Tongue (tissue), 3 donors: ENCODE measurements at places on chromosomes 16 and 17.

GRCh38 chr16:90040152-90041023 lies 21.1 kb upstream of the DBNDD1 start:
- no peak for DNase-seq

GRCh38 chr17:74861662-74862107 lies 2.0 kb upstream of the GRIN2C start:
- DNase-seq = no peak

GRCh38 chr17:46968224-46968834 lies 10.7 kb downstream of the RPRML start:
- DNase-seq = no peak

- no peak for DNase-seq
These were observed 86.5 kb downstream of the RPA1 start for GRCh38 chr17:1916316-1916715.

DNA sequence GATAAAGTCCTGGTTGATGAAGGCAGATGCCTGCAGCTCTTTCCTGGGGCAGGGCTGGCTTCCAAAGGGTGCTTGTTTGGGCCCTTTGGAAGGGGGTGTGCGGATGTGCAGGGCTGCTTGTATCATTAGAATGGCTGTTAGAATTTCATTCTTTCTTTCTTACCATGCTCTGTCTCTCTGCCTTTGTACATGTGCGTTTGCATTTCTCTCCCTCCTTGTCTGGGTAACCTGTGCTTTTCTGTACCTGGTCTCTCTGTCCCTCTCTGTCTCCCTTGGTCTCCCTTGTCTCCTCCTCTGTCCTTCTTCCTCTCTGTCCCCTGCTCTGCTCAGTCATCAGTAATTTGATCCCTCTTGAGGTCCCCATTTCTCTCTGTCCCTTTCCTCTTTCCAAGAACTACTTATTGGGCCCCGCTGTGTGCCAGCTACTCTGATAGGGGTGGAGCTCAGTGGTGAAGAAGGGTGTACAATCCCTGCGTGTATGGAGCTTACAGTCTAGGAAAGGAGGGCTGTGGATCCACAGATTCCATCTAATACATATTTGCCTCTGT lies 69.3 kb downstream of the PLCG2 start:
- DNase-seq = no peak

GRCh38 chr16:50441486-50442157 lies 72.8 kb upstream of the BRD7 start:
- no peak for DNase-seq

DNA sequence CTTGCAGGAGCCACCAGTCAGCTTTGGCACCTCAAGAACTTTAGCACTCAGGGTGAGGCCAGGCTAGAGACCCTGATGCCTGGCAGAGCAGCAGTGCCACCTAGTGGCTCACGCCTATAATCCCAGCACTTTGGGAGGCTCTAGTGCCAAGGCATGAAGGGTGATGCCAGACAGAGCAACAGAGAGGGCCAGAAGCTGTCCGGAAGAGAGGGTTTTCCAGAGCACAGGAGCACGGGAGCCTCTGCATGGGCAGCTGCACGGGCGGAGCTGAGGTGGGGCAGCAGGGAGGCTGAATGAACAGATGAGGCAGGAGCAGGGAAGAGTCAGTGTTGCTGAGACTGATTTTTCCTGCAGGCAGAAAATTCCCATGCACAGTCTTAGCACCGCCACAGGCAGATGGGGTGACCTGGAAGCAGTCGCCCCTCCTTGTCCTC lies 38.9 kb downstream of the MYH3 start:
- DNase-seq = peak; percentile 93

- DNase-seq = no peak
These were observed 8.2 kb downstream of the MTSS2 start for GRCh38 chr16:70677499-70678120.

GRCh38 chr16:50651835-50652438 lies 29.2 kb downstream of the SNX20 start:
- no peak for DNase-seq

DNA sequence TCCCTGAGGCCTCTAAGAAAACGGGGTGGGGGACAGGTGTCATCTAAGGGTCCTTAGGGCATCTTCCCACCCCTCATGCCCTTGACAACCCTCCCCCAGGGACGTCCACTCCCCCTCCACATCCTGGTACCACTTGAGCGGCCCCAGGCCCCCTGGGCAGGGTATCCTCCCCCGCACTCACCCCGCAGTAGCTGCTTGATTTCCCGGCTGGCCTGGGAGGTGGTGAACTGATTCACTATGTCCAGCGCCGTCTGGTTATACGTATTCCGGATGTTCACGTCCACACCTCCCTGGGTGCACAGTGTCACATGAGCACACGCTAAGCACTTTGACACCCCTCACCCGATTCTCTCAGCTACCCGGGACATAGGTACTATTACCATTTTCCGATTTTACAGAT lies 9.7 kb downstream of the CASKIN2 start:
- DNase-seq = no peak

GRCh38 chr16:4019371-4019791 lies 96.9 kb downstream of the ADCY9 start:
- DNase-seq = peak; percentile 55

GRCh38 chr17:41003926-41004325 lies 4.2 kb upstream of the KRTAP3-2 start:
- DNase-seq = no peak

GRCh38 chr16:19601083-19601976 lies 45.8 kb downstream of the VPS35L start:
- DNase-seq = peak; percentile 70

DNA sequence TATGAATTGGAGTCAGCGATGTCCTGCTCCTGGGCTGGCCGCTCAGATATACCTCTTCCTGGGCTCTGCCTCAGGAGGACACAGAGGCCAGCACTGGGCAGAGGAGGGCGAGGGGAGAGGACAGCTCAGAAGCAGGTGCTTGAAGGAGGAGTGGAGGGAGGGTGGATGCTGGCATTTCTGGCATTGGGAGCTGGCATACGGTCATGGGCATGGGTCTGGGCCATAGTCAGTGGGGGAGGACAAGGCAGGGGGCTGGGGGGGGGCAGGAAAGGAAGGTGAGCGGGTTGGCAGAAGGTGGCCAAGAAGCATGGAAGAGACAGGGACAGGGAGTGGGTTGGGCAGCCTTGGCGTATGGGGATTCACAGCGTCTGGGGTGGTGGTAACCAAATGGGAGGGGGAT lies 16.7 kb upstream of the RAP1GAP2 start:
- no peak for DNase-seq

- DNase-seq = peak; percentile 67
These were observed 881 bp upstream of the LLGL1 start for GRCh38 chr17:18224387-18225120.

DNA sequence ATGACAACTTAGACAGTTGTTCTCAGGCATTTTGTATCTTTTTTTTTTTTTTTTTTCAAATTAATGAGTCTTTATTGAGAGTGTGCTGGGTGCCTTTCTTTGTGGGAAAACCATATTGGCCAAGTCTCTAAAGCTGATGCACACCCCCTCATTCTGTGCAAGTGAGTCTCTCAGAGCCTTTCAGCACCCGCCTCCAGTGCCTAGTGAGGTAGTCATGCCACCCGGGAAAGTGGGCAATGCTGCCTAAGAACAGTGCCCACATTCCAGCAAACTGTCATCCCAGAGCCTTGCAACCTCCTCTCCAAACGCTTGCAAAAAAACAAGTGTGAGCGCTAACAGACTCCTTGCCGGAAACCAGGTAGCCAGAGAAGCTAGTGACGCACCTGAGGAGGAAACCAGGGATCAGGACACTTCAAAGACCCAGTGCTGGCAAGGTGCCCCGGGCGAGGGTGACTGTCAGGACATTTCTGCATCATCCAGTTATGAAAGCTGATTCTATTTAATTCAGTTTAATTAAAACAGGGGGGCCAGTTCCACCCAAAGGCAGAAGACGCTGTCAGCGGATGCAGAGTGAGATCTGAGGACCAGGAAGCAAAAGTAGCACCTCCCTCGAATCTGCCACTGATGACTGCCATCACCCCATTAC lies 34.9 kb downstream of the SMARCE1 start:
- no peak for DNase-seq

DNA sequence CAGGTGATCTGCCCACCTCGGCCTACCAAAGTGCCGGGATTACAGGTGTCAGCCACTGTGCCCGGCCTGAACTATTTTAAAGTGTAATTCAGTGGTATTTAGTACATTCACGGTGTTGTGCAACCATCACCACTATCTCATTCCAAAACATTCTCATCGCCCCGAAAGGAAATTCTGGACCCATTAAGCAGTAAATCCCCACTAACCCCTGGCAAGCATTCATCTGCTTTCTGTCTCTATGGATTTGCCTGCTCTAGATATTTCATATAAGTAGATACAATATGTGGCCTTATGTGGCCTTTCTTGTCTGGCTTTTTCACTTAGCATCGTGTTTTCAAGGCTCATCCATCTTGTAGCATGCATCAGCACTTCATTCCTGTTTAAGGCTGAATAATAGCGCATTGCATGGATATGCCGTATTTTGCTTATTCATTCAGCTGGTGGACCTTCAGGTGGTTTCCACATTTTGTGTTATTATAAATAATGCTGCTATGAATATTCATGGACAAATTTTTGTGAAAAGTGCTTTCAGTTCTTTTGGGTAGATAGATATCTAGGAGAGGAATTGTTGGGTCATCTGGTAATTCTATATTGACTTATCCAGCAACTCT lies 8.4 kb upstream of the HERPUD1 start:
- no peak for DNase-seq

- no peak for DNase-seq
These were observed 3.1 kb downstream of the PRSS8 start for GRCh38 chr16:31132303-31132979.

DNA sequence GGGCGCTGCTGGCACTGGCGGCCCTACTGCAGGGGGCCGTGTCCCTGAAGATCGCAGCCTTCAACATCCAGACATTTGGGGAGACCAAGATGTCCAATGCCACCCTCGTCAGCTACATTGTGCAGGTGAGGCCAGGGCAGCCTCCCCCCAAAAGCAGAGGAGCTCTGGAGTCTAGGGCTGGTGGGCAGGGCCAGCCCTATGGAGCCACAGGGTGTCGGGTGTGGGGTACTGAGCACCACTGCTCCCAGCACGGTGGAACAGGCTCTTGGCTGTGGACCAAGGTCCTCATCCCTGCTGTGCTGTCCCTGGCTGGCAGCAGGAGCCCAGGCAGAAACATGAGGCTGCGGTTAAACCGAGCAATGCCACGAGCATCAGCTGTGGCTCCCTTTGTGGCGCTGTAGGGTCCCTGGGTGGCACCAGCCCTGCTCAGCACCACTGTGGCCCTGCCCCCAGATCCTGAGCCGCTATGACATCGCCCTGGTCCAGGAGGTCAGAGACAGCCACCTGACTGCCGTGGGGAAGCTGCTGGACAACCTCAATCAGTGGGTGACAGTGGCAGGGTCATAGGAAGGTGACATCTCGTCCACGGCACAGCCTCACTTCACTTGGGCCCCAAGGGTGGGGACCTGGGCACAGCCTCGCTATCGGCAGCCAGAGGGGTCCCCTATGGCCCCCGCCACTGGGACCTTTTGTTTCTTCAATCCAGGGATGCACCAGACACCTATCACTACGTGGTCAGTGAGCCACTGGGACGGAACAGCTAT lies 1.1 kb downstream of the DNASE1 start:
- DNase-seq = no peak

- DNase-seq = no peak
These were observed 224.9 kb downstream of the GSG1L start for GRCh38 chr16:27838536-27839175.

DNA sequence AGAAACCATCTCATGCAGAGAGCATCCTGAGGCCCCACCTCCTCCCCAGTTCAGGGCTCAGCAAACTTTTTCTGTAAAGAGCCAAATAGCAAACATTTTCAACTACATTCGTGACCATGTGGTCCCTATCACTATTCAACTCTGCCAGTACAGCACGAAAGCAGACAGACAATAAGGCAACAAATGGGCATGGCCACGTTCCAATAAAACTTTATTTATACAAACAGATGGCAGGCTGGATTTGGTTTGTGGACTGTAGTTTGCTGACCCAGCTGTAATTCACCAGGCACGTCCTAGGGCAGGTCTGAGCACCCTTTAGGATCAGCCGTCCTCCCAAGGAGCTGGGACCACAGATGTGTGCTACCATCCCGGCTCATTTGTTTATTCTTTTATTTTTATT lies 27.1 kb upstream of the GPRC5C start:
- no peak for DNase-seq

GRCh38 chr17:68035131-68035522 lies 408 bp upstream of the KPNA2 start:
- DNase-seq = no peak

DNA sequence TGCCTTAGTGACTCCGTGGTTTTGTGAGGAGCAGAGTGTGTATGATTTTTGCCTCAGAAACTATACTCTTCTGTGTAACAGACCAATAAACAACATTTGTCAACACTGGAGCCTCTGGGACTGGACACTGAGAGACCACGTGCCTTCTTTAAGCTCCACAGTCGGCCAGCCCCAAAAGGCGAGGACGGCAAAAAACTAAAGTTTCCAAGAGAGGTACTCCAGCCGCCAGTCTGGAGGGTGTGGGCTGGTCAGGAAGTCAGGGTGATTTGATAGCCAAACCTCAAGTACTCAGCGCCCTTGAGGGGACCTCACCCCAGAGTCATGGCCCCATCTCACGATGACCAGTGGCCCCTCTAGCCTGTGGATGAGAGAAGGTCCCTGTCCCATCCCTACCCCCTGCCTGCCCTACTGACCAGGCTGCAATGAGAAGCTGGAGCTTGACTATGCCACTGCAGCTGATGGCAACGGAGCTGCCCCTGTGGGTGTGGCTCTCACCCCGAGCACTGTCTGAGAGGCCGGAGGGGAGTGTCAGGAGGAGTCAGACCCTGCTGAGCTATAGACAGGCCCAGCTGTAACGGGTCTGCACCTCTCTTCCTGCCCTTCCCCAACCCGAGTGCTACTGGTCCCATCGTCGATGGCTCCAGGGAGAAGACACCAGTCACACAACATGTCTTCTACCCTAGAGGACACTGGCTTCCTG lies 19.8 kb downstream of the MNT start:
- DNase-seq = no peak

GRCh38 chr17:75845058-75845711 lies 981 bp upstream of the UNC13D start:
- DNase-seq = peak; percentile 72

- no peak for DNase-seq
These were observed 79.0 kb downstream of the ARHGAP17 start for GRCh38 chr16:24936151-24936550.

DNA sequence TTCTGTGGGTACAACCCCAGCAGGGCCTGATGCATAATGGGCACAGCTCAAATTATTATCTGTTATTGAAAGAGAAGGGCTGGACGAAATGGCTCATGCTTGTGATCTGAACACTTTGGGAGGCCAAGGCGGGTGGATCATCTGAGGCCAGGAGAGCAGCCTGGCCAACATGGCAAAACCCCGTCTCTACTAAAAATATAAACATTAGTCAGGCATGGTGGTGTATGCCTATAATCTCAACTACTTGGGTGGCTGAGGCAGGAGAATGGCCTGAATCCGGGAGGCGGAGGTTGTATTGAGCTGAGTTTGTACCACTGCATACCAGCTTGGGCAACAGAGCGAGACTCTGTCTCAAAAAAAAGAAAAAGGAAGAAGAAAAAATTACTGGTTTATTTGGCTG lies 100.7 kb downstream of the ABCC1 start:
- DNase-seq = no peak

GRCh38 chr16:75319513-75320411 lies 68.3 kb upstream of the BCAR1 start:
- no peak for DNase-seq

GRCh38 chr17:16001226-16001897 lies 1.7 kb downstream of the TTC19 start:
- no peak for DNase-seq
